NCI-H510A (cell line): ENCODE measurements at places on chromosomes 4 and X.

- no peak for DNase-seq
Observed at GRCh38 chrX:101276238-101276637, 14.9 kb downstream of the TAF7L start.

- DNase-seq: no peak
Observed at GRCh38 chr4:48093991-48094416, 40.0 kb downstream of the TXK start.

GRCh38 chr4:66340286-66340893, 670.1 kb upstream of the EPHA5 start:
- no peak for DNase-seq

GRCh38 chrX:19785647-19786046, 101.8 kb downstream of the SH3KBP1 start:
- DNase-seq: no peak

GRCh38 chrX:91108761-91109160, 325.9 kb upstream of the PABPC5 start:
- DNase-seq: peak; percentile 54

- DNase-seq: no peak
Observed at GRCh38 chr4:8365353-8365752, 75.2 kb downstream of the ACOX3 start.

DNA sequence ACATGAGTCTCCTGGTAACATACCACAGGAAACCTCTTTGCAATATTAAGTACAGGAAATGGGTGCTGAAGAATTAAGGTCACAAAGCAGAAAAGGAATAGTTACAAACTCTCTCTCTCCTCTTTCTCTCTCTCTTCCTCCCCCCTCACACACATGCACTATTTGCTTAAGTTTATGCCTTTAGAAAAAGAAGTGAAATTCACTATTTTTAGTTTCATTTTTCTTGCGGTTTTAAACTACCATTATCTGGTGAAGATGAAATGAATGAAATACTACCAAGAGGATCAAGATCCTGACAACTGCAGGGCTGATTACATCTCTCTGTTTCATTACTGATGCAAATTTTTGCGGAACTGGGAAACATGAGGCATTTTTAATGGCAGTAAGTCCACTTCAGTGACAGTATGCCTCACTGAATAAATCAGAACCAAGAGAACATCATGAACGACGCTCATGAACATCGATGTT, 64.3 kb upstream of the FTHL17 start:
- DNase-seq: no peak

- DNase-seq: no peak
Observed at GRCh38 chr4:153748378-153748777, 11.4 kb downstream of the RNF175 start.

DNA sequence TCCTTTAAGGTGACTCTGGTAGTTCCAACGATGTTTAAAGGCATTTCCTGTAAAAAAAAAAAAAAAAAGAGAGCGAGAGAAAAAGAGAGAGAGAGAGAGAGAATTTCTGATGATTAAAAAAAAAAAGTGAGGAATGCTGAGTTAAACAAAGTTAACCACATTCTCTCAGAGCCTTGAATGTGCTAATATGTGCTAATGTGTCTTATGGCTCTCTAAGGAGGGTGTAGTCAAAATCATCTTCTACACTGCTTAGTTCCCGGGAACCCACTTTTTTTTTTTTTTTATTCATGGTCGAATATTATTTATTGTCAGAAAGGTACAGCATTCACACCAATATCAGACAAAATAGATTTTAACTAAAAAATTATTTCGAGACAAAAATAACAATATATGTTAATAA, 111.7 kb downstream of the SNCA start:
- DNase-seq: no peak

DNA sequence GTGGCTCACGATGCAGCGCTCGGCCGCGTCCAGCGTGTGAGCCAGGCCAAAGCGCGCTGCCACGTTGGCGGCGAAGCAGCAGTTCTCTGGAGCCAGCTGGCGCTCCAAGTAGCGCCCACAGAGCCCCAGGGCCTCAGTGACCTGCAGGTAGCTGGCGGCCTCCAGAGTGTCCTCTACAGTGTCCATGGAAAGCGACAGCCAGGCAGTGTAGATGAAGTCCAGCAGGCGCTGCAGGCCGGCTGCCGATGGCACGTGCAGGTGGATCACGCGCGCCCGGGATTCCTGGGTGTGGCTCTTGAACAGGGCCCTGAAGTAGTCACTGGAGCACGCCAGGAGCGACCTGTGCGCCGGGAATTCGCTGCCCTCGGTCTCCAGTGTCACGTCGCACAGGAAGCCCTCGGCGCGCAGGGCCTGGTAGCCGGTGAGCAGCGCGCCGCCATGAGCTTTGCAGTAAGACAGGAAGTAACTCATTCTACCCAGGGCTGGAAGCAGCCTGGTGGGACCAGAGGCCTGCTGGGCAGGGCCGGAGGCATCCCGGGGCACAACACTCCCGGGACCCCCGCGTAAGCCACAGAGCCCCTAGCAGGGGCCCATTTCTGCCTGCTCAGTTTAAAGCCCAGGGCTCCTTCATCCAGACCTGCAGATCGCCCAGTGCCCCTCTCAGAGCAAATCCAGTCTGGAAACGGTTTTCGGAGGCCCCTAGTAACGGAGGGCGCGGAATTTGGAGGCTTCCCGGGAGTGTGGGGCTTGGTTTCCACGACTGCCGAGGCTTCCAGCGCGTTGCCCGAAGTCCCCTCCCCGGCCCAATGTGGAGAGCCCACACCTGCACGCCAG, 595 bp downstream of the KLHL34 start:
- DNase-seq: no peak

- DNase-seq: no peak
Observed at GRCh38 chr4:139617702-139618490, 47.7 kb upstream of the MGST2 start.

GRCh38 chrX:23668335-23668734, 1.0 kb downstream of the PRDX4 start:
- DNase-seq: no peak

GRCh38 chr4:27835851-27836250, 975.2 kb downstream of the STIM2 start:
- DNase-seq: no peak

DNA sequence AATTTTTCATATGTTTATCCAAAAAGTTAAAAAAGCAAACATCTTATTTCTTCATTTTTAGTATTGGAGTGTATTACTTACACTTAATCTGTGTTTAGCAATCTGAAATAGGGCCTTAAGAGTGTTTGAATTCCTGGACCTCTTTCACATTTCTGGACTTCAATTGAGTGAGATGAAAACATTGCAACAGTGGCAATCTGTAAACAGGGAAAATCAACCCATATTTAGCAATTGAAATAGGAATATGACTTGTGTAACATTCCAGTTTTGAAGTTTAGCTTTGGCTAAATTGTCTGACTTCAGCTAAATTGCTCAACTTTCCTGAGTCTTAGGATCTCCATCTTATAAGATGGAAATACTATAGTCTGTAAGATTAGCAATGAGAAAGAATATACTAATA, 34.6 kb upstream of the FHL1 start:
- DNase-seq: no peak

DNA sequence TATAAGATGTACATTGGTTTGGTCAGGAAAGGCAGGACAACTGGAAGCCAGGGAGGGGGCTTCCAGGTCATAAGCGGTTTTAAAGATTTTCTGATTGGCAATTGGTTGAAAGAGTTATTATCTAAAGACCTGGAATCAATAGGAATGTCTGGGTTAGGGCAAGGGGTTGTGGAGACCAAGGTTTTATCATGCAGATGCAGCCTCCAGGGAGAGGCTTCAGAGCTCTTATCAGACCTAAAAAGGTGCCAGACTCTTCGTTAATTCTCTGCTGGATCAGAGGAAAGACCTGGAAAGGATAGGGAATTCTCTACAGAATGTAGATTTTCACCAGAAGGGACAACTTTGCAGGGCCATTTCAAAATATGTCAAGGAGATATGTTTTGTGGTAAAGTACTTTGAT, 62.8 kb downstream of the BEX3 start:
- no peak for DNase-seq

GRCh38 chrX:63466690-63467089, 115.6 kb upstream of the SPIN4 start:
- DNase-seq: no peak

DNA sequence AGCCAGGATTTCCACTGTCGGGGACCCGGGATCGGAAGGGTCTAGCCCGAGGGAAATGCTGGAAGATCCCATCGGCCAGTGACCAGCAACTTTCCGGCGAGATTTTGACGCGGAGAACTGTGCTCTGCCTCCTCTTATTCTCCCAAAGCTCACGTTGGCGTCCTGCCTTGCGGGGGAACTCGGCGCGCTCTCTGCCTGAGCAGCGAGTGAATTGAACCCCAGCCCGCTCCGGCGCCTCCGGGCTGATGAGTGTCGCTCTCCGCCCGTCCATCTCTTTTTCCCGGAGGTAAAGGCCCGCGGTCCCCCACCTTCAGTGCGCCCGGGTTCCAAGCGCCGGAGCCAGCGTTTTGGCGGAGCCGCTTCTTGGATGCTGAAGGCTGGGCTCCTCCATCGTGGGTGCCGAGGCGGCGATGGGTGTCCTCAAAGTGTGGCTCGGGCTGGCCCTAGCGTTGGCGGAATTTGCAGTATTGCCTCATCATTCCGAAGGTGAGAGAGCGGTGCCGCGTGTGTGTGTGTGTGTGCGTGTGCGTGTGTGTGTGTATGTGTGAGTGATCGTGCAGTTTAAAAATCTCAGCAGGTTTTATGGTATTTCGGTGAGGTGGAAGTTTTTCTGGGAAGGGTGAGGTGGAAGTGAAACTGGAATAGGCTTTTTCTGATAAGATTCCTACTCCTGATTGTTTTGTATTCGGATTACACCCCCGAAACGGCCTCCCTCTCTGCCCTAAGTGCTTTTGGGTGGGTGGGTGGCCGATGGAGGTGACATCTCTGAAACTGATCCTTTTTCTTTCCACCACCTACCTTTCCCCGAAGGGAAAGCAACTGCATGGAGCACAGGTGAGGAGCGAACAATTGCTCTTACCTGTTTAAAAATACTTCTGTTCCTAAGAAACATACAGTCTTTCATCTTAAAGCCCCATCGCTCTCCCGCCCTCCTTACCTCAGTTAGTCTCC, 752 bp downstream of the FRAS1 start:
- DNase-seq: peak; percentile 49

- no peak for DNase-seq
Observed at GRCh38 chr4:184504385-184504784, 30.0 kb upstream of the IRF2 start.

GRCh38 chrX:153645921-153646488, 998 bp upstream of the DUSP9 start:
- DNase-seq: no peak

DNA sequence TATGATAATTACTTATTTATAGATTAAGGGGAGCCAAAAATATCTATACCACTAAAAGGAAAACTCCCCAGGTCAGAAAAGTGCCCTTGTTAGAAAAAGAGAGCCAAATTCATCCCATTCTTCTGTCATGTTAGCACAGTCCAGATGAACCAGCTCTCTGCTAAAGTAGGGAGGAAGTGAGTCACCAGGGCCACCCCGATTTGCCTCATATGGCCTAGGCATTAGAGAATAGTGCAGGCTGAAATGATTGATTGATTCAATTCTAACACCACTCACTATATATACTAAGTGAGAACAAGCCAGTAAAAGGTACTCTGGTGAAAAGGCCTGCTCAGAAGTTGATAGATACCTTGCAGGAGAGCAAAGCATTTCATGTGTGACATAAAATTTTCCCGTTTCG, 94.5 kb downstream of the SRPX start:
- no peak for DNase-seq

- no peak for DNase-seq
Observed at GRCh38 chr4:155322782-155323181, 54.0 kb downstream of the MAP9 start.

DNA sequence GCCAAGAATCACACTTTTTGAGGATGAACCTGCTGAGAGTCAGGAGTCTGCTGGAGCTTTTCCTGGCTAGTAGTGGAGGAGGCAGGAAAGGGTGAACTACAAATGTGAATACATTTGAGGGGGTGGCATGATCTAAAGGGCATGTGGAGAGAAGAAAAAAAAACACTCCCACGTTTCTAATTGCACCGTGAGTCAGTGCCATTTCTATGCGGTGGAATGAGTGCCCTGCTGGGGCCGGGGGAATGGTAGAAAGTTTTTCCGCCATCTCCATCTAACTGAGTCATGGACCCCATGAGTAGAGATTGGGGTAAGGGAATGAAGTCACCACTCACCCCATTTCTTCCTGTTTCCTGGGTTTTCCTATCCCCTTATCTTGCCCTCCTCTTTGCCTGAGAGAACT, 19.8 kb downstream of the BEX3 start:
- no peak for DNase-seq
